GM12892 (cell line): ENCODE measurements at places on chromosomes 6 and 20.
A peak's percentile ranks its signal among the peaks of the same experiment; 100 is the strongest.

DNA sequence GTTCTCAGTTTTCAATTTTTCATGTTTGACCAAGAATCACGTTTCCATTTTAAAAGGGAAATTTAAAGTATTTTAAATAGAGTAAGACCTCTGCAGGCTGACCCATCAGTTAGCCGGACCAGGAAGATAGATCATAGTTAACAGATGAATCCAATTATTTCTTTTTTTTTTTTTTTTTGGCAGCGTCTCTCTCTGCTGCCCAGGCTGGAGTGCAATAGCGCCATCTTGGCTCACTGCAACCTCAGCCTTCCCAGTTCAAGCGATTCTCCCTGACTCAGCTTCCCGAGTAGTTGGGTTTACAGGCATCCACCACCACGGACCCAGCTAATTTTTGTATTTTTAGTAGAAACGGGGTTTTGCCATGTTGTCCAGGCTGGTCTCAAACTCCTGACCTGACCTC, 256.7 kb upstream of the CNR1 start:
- DNase-seq, result no peak

DNA sequence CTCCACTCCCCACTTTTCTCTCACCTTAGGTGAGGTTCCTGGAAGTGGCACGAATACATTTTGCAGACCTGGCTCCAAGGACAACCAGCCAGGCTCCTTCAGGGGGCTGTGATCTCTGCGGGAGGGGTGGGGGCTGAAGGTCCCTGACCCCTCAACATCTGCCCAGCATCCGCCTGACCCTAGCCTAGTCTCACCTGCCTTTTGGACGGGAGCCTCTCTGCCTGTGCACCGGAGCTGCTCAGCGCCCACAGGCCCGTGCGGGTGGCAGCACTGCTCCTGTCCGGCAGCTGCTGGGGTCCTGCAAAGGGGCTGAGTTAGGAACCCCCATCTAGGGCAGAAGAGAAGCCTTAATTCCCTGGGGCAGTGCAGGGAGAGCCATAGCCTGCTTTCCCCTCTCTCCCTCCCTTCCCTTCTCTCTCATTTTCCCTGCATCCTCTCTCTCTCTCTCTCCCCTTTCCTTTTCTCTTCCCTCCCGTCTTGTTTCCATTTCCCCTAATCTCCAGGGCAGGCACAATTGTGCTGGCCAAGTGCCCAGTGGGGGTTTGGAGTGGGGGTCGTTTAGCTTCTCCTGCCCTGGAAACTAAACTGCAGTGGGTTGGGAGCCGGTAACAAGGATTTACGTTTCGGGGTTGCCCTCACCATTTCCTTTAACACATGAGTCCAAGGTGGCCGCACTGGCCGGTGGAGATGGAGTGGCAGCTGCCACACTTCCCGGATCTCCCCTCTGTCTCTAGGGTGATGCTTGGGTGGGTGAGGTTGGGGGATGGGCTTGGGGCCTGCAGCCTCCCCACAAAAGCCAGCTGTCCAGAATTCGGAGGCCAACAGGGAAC, 54.1 kb downstream of the CTCFL start:
- no peak for DNase-seq

- no peak for DNase-seq
Measured at GRCh38 chr6:169779896-169780295, 28.5 kb downstream of the ERMARD start.

- DNase-seq, result peak; percentile 72
Measured at GRCh38 chr20:63653041-63653973, at the start of gene STMN3. STMN3 (minus strand) TSS chr20:63653424; CDS start chr20:63653345, 79 bp downstream.

GRCh38 chr6:116217069-116217468, 36.8 kb downstream of the TSPYL4 start:
- no peak for DNase-seq

- no peak for DNase-seq
Measured at GRCh38 chr6:37926661-37927060, 107.1 kb downstream of the ZFAND3 start.

DNA sequence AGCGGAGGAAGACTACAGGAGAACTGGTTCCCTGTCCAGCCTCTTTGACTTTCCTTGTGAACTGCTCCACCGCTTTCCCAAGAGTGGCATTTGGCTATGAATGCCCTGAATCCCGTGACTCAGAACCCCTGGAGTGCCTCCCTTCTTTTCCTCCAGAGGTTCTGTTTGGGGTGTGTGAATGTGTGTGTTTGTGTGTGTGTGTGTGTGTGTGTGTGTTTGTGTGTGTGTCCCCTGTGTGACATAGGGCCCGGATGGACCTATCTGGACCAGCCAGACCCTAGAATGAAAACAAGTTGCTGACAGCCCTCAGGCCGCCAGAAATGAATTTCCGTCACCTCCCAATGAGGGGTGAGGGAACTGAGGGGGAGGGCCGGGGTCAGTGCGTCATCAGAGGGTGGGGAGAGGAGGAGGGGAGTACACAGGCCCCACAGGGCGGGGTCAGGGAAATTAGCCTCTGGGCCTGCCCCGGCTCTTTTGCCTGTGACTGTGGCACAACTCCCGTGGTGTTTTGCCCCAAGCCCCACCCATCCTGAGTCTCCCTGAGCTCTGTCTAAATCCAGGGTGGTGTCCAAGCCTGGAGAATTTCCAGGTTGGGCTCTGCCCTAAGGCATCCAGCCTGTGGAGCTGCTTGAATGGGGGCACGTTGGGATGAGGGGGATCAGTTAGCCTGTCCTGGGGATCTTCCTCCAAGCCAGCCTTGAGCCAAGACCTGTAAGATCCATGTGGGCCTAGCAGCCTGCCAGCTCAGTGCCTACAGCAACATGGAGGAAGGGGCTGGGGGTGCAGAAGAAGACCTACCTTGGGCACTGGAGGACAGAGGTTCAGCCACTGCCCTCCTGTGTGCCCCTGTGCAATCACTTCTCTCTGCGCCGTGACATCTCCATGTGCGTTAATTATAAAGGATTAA, 15.2 kb upstream of the MRPS18A start:
- DNase-seq, result no peak
